ENCODE measurements at places on chromosomes 5 and 9. TPM values are rescaled to one million over a fixed set of nuclear protein-coding genes. Genes with fewer than 3 reads are reported as not detected.

The NUP214 gene
- total RNA-seq, result 182 TPM

The TAF11L12 gene
- not detected for total RNA-seq

The PCDHA4 gene
- total RNA-seq, result 0.28 TPM

The OSMR gene
- total RNA-seq, result 73.0 TPM

The SPTLC1 gene
- total RNA-seq, result 63.5 TPM

The WDR38 gene
- total RNA-seq, result not detected

The DBH gene
- 0.57 TPM for total RNA-seq

The NRG2 gene
- 7.7 TPM for total RNA-seq

The GARIN3 gene
- total RNA-seq, result not detected

The NMUR2 gene
- total RNA-seq, result not detected

The ATP6V1G1 gene
- 265 TPM for total RNA-seq

The INSL6 gene
- total RNA-seq, result not detected

The CLIC3 gene
- 6.1 TPM for total RNA-seq

The BAAT gene
- not detected for total RNA-seq

The PLCXD3 gene
- total RNA-seq, result 0.11 TPM

The MYOT gene
- total RNA-seq, result not detected

The RLN2 gene
- total RNA-seq, result 0.43 TPM

The FBP2 gene
- not detected for total RNA-seq

The GLDC gene
- 0.63 TPM for total RNA-seq

The MAMDC4 gene
- 11.3 TPM for total RNA-seq

The WNK2 gene
- 5.7 TPM for total RNA-seq

The CYSRT1 gene
- total RNA-seq, result not detected

The CWC27 gene
- total RNA-seq, result 17.9 TPM

The SCGB3A2 gene
- not detected for total RNA-seq

The ADAMTS2 gene
- 50.6 TPM for total RNA-seq

The CD14 gene
- 209 TPM for total RNA-seq

The AP3S1 gene
- total RNA-seq, result 69.2 TPM

The P4HA2 gene
- total RNA-seq, result 12.2 TPM

The SV2C gene
- 0.33 TPM for total RNA-seq

The SYNPO gene
- total RNA-seq, result 101 TPM

The OTP gene
- total RNA-seq, result not detected

The CYLC2 gene
- total RNA-seq, result not detected

The JAKMIP2 gene
- total RNA-seq, result 1.7 TPM

The CDX1 gene
- total RNA-seq, result not detected
